ENCODE measurements at places on chromosomes 3 and 15.

- no peak for DNase-seq
Measured at GRCh38 chr3:14657579-14657978, 6.0 kb downstream of the CCDC174 start.

DNA sequence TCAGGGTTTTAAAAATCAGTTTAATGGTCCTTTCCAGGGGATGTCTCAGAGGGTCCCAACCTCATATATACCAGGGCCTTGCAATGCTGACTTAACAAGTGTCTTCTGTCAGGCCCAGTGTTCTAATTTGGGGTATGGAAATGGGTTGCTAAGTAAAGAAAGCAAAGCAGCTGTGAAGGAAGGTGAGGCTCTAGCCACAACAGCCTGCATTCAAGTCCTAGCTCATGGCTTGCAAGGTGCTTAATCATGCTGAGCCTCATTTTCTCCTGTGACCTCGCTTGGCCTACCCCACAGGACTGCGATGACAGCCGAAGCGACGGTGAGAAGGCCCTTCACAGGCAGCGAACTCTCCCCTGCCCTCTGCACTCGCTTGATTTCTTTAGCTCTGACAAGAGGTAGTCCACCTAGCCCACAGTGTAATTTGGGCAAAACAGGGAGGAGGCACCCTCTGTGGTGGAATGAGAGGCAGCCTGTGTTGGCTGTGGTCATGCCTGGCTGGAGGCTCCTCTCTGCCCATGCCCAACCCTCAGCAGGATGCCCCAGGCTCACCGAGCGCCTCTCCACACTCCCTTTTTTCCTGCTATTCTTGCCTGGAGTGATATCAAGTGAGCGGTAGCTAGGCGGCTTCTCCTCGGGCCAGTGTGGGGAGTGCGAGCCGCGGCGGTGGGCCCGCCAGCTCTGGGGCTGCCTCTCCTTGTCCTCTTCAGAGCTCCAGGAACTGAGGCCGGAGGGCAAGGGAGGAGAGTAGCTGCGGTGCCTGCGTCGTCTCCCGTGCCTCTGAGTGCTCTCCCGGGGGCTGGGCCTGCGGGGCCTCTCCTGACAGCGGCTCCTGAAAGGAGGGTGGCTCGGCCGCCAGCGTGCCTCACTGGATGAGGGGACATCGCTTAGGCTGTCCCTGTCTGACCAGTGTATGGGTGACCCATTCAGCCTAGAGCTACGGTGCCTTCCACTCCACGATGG is 29.2 kb downstream of the ILDR1 start:
- DNase-seq, result no peak

DNA sequence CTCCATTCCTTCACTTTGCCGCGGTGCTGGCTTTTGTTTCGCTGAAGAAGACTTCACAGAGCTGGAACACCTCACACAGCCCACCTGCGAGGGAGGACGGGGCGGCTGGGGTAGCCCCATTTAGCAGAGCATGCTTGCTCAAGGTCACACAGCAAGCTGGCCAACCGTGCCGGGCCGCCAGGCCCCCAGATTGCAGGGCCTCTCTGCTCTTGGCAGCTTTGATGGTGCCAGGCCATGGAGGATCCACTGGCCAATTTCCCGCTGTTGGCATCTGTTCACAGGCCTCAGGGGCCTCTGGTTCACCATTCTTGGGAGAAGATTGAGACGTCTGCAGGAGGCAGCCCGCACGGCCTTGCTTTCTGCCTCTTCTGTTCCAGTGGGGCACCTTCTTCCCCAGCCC is 77.9 kb upstream of the LINGO1 start:
- no peak for DNase-seq

GRCh38 chr3:132615881-132616280 is 18.8 kb downstream of the ACKR4 start:
- DNase-seq, result no peak

- peak; percentile 31 for DNase-seq
Measured at GRCh38 chr3:141231952-141232823, 563 bp downstream of the PXYLP1 start.

GRCh38 chr15:42826251-42826890 is 89.4 kb upstream of the CDAN1 start:
- DNase-seq, result no peak

DNA sequence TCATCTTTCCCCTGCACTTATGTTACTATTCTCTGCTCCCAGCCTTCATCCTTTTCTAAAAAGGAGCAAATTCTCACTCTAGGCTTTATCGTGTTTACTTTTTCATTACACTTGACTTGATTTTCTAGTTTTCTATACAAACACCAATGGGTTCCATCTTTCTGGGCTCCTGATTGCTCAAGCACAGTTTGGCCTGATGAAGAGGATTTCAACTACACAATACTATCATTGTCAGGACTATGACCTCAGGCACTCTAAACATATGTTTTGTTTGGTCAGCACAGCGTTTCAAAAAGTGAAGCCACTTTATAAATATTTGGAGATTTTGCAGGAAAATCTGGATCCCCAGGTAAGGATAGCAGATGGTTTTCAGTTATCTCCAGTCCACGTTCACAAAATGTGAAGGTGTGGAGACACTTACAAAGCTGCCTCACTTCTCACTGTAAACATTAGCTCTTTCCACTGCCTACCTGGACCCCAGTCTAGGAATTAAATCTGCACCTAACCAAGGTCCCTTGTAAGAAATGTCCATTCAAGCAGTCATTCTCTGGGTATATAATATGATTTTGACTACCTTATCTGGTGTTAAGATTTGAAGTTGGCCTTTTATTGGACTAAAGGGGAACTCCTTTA is 86.2 kb downstream of the TGFBR2 start:
- DNase-seq, result no peak

DNA sequence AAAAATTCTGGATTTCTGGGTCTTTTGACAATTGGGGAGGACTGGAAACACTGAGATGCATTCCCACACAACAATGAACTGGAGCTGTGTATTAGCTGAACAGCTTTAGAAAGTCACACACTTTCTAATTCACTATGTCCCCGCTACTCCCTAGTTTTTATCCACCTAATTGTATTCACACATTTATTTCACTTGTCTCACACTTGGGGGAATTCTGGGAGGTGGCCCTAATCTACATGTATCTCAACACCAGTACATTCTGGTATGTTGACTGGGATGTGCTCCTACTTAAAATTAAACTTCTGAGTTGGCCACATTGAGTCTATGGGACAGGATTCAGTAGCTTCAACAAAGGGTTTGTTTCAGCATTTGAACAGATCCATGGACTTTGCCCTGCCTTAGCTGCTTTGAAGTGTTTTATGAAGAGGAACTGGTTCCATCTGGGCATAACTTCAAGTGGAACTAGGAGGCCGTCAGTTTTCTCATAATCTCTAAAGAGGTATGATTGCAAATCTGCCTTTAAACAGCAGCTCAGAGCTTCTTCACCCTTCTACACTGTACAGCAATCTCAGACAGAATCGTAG is 106.5 kb upstream of the CMC1 start:
- DNase-seq, result no peak

GRCh38 chr3:154338570-154338969 is 14.3 kb upstream of the DHX36 start:
- no peak for DNase-seq

DNA sequence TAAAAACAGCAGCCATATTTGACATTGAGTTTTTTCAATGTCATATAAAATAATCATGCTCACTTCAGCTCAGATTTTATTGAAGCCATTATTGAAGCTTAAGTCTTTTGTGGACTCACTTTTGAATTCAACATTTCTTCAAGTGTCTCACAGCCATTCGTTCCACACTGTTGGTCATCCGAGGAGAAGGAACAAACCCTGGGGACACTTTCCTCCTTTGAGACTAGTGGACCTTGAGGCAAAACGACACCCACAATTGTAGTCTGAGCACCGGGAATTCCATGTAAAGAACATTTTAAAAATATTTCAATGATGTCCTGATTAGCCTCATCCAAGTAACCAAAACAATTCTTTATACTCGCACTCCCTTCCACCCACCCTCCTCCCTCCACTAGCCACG is 174.7 kb downstream of the CD47 start:
- no peak for DNase-seq

GRCh38 chr3:107260207-107260606 is 117.0 kb upstream of the CCDC54 start:
- no peak for DNase-seq

DNA sequence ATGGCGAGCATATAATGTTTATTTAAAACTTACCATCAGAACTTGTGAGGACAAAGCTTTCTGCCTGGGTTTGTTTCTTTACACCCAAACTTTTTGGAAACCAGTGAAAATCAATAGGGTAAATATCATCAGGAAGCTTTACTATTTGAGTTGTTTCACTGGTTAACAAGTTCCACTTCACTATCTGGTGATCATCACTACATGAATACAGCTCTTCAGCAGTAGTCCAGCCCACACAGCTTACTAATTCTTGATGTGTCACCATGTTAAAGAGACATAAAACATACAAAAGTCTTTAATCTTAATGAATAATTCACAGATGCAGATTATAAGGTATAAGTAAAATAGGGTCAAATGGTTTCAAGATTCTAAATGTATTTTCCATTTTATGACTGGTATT is 17.6 kb downstream of the IFT80 start:
- DNase-seq, result no peak

GRCh38 chr3:61813636-61814035 is 252.3 kb downstream of the PTPRG start:
- DNase-seq, result no peak

GRCh38 chr3:53131096-53131495 is 861 bp upstream of the RFT1 start:
- DNase-seq, result no peak

- DNase-seq, result no peak
Measured at GRCh38 chr3:178712247-178712646, 176.0 kb downstream of the KCNMB2 start.

GRCh38 chr15:100082761-100083402 is 258.9 kb downstream of the ADAMTS17 start:
- DNase-seq, result no peak

- no peak for DNase-seq
Measured at GRCh38 chr3:139425745-139426400, 36.4 kb upstream of the COPB2 start.

GRCh38 chr3:190003681-190004123 is 117.0 kb downstream of the P3H2 start:
- peak; percentile 71 for DNase-seq

GRCh38 chr15:32966512-32966911 is 228.0 kb downstream of the FMN1 start:
- no peak for DNase-seq
